ENCODE measurements at places on chromosomes 3 and 15.

- peak; percentile 79 for DNase-seq
These were observed 3.1 kb upstream of the AP2M1 start for GRCh38 chr3:184171562-184171961.

DNA sequence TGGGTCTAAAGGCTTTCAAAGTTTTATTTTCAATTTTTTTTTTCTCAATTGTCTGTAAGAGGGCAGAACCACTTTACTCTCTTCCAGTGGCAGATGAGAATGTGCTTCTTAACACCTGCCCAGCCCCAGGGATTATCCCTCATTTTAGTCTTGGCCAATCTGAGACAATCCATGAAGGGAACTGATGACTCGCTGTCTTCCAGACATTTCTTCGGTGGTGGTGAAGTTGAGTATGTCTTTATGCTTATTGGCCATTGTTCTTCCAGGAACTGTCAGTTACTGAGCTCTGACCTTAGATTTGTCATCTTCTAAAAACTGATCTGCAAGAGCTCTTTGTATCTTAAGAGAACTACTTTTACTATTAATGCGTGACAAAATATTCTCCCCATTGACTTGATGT, 139.5 kb downstream of the TJP1 start:
- DNase-seq: peak; percentile 57

DNA sequence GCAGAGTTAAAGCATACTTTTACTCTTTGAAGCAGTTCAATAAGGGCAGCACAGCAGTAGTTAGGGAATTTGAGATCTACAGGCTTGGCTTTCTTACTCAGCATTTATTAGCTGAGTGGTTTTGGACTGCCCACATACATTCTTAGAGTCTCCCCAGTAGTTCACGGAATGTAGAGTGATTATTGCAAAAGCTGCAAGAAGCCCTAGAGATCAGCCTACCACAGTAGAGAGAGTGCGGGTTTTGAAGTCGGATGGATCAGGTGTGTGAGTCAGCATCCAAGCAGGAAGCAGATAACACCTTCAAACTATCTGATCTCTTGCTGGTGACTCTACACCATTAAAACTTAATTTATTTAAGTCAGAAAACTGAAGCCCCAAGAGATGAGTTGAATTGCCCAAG, 171.9 kb downstream of the SYNPR start:
- DNase-seq: peak; percentile 11

DNA sequence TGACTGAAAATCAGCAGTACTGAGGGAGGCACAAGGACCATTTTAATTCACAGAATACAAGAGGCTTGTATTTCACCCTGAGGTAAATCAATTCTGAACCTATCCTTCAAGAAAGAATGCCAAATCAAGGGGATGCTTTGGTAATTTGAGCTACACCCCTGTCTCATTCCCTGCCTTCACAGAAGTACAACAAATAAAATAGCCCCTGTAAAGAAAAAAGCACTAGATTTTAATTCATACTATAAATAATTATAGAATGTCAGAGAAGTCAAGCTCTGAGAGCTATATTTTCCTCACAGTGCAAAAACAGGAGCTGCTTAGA, 249.0 kb downstream of the ISL2 start:
- no peak for DNase-seq

DNA sequence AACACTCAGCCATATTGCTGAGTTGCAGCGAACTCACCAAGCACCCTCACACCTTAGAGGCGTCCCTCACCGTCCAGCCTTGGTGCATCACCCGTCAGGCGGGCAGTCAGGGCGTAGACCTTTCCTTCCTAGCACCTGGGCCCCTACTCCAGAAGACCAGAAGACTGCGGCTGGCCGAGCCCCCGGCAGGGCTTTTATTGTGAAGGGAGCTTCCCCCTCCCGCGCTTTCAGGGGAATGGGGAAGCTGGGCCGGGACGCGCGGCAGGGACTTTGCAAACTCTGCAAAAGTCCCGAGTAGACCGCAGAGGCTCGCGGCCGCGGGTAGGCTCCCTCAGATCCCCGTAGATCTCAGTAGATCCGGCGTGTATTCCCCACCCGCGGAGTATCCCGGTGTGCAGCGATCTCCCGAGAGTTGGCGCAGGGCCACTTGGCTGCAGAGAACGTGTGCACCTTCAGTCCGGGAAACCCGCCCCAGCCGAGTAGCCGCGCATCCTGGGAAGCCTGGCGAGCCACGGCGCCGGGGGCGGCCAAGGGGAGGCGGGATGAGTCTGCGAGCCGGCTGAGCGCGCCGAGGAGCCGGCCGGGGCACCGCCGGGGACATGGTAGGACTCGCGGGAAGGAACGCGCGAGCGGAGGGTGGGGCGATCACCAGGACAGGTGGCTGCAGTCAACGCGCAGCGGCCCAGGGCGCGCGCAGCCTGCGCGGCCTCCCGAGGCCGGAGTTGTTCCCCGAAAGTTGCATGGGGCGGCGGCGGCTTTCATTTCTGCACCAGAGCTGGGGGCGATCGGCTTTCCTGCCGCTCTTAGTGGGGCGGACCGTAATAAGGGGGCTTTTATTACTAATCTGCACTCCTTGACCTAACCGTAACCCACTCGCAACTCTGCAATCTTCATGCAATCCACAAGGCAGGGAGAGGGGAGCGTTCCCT, at the start of gene GASK1A:
Gene GASK1A (plus strand): TSS at position 268 of the 929 bp plus-strand sequence. CDS start 332 bp downstream, at position 600.
- no peak for DNase-seq

GRCh38 chr3:18007980-18008379, 265.5 kb upstream of the TBC1D5 start:
- peak; percentile 3 for DNase-seq

- no peak for DNase-seq
These were observed 23.4 kb downstream of the DPP8 start for GRCh38 chr15:65494076-65494475.

GRCh38 chr3:109117939-109118338, at the start of gene MORC1:
TSS of gene MORC1 (minus strand) at chr3:109118134. CDS start at chr3:109118059, 75 bp downstream.
- DNase-seq: no peak
